Suppressor macrophage treated with lipopolysaccharide for 1 hour (primary cell): ENCODE measurements at places on chromosomes 11 and 22.

- DNase-seq = no peak
Observed at GRCh38 chr22:29810216-29810615, 27.9 kb downstream of the ASCC2 start.

- DNase-seq = no peak
Observed at GRCh38 chr11:70174547-70175235, 28.4 kb upstream of the FADD start.

GRCh38 chr11:111912535-111912934 lies at the start of gene HSPB2:
TSS of gene HSPB2 (plus strand) at chr11:111912734. CDS start at chr11:111912830, 96 bp downstream.
- no peak for DNase-seq

- no peak for DNase-seq
Observed at GRCh38 chr11:116193321-116194131, 579.3 kb downstream of the BUD13 start.

- DNase-seq = peak; percentile 91
Observed at GRCh38 chr22:46007003-46007847, 30.3 kb upstream of the WNT7B start.

DNA sequence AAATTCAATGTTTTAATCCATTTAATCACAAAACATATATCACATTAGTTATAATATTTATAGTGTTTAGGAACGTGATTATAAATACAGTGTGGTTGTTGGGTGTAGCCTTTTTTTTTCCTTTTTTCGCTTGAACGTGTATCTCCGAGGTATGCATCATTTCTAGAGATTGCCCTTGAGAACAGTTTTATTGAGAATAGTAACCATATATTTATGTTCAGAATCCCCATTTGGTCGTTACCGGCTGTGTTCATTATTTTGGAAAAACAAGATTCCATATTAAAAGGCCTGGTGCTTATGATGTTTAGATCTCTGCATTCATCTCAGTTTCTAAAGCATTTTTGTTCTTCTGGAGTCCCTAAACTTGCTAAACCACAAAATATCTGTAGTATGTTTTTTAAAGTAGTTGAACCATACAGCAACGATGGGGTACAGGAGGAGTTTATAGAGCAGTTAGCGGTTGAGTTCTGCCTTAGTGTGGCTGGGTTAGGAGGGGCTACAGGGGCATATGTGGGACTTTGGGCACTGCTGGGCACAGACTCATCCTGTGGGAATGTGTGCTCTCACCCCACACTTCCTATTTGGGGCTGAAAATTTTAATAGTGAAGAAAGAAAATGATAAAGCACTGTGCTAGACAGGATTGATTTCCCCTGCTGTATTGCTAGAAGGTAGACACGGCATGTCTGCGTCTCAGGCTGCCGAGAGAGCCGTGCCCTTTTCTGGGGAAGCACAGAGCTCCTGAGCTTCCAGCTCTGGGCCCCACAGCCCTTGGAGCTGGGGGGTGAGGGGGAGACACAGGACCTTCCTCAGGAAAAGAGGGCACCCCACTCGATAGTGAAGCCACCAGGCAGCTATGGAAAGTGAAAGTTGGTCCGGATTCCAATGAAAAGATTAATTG lies 81.5 kb upstream of the PPARA start:
- DNase-seq = no peak

- DNase-seq = no peak
Observed at GRCh38 chr11:90134478-90135003, at the start of gene NAALAD2. TSS of gene NAALAD2 (plus strand) at chr11:90134663. CDS start at chr11:90134759, 96 bp downstream.

DNA sequence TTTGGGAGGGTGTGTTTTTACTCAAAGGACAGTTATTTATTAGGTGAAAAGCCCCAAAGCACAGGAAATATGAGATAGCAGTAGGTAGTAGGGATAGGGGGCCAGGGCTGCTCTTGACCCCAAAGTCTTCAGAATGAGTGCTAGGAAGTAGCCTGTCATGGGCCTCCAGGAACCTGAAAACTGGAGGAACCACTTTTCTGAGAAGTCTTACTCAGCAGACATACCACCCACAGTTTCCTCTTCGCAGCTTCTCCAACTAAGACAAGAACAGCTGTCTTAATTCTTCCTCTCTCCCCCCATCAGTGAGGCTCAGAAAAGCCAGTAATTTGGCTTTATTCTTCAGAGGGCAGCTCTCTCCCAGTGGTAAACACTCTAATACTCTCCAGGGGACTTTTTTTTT lies 84.0 kb upstream of the CTSC start:
- DNase-seq = peak; percentile 88
